Left lobe of liver (tissue), 2 donors: ENCODE measurements at places on chromosomes 7 and 10. TPM values are rescaled to one million over a fixed set of nuclear protein-coding genes. Genes with fewer than 3 reads are reported as not detected.

The CNPY1 gene
- total RNA-seq = not detected

The AZGP1 gene
- 2,337 TPM for total RNA-seq

The HNRNPA2B1 gene
- total RNA-seq = 161 TPM

The GSAP gene
- 24.3 TPM for total RNA-seq

The RAMP3 gene
- total RNA-seq = 5.8 TPM

The TEX36 gene
- not detected for total RNA-seq

The ZCWPW1 gene
- total RNA-seq = 4.4 TPM

The SDK1 gene
- total RNA-seq = 0.53 TPM

The ARMC10 gene
- 15.8 TPM for total RNA-seq

The AMPH gene
- total RNA-seq = 1.1 TPM

The ELMO1 gene
- 21.2 TPM for total RNA-seq
